Fibroblast of villous mesenchyme (primary cell): ENCODE measurements at places on chromosomes 7 and 10. TPM values are rescaled to one million over a fixed set of nuclear protein-coding genes. Genes with fewer than 3 reads are reported as not detected.

The SMURF1 gene
- 28.7 and 29.8 TPM in 2 replicates for total RNA-seq

The SHTN1 gene
- 2.2 and 2.6 TPM in 2 replicates for total RNA-seq

The ENTPD1 gene
- total RNA-seq: 0.86 and 1.3 TPM in 2 replicates

The ARHGAP22 gene
- 22.9 and 31.6 TPM in 2 replicates for total RNA-seq

The GPR26 gene
- not detected in 2 replicates for total RNA-seq

The TMEM273 gene
- total RNA-seq: not detected in 2 replicates

The EPHB6 gene
- total RNA-seq: 0.43 and 4.2 TPM in 2 replicates

The OR2A42 gene
- total RNA-seq: under 0.01 TPM in 2 replicates

The TRPV6 gene
- not detected in 2 replicates for total RNA-seq
